SW 1271 (cell line): ENCODE measurements at places on chromosomes 7 and 10.

GRCh38 chr7:27923642-27923980, 183.6 kb downstream of the TAX1BP1 start:
- DNase-seq, result no peak

DNA sequence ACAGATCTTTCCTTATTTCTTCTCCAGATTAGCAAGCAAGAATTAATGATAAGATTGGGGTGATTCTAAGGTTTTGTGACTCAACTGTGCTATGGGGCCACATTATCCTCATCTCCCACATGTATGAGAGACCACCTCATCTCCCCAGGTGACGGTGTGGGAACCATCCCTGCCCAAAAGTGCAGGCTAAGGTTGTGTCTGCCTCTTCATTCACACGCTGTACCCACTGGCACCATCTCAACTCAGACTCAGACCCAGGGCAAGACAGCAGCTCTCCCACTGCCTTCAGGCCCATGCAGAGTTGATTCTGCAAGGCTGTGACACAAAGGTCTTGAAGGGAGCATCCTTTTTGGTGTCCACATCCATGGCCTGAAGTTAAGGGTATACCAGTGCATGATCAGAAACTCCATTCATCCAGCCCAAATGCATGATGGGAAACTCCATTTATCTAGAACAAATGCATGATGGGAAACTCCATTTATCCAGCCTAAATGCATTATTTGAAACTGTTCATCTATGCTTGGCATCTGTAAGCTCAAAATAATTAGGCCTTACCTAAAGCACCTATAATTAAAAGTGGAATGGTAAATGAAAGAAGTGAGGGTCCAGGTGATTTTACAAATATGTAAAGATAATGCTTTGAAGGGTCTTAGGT, 99.4 kb downstream of the TCERG1L start:
- no peak for DNase-seq

- no peak for DNase-seq
These were observed 194.3 kb upstream of the PITRM1 start for GRCh38 chr10:3366735-3367405.

- DNase-seq, result no peak
These were observed 161.8 kb downstream of the NRF1 start for GRCh38 chr7:129773328-129773731.

- no peak for DNase-seq
These were observed 132.6 kb upstream of the NAMPT start for GRCh38 chr7:106417273-106417902.
